ENCODE measurements at places on chromosomes 16 and 17. TPM values are rescaled to one million over a fixed set of nuclear protein-coding genes. Genes with fewer than 3 reads are reported as not detected.

- no peak for DNase-seq
These were observed 27.2 kb upstream of the BEAN1 start for GRCh38 chr16:66399930-66400329.

- no peak for DNase-seq
These were observed 191.0 kb downstream of the PRKCA start for GRCh38 chr17:66493283-66494019.

DNA sequence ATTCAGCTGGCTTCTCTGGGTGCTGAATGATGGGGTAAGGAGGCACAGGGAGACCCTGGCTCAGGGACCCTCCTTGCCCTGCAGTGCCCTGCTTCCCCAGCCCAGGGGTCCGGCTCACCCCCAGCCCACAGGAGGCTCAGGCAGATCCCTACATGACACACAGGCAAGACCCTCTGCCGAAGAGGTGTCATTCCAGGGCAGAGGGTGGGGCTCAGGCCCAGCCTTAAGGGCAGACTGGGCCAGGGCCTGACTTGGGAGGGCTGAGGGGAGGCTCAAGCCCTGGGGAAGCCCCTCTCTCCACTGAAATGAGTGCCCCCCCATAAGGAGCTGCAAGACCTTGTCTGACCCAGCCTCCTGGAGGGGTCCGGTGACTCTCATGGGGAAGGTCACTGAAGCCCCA, 30.3 kb upstream of the KSR1 start:
- DNase-seq, result no peak

Gene CDH8
- 53.7 TPM for total RNA-seq

- no peak for DNase-seq
These were observed 20.3 kb downstream of the CACNG5 start for GRCh38 chr17:66855204-66855603.

DNA sequence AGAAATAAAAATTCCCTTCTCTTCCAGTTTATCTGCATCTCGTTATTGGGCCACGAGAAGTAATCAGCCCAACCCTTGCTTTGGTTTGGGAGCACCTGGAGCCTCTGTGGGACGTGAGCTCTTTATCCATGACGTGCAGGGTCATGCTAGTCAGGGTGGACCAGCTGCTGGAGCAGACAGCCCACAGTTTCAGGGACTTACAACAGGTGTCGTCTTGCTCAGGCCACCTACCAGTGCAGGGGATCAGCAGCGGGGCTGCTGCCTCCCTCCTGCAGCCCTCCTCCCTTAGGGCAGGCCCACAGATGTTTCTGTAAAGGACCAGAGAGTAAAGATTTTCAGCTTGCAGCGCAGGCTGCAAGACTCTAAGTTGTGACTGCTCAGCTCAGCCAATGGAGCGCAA, 16.9 kb downstream of the ADAD2 start:
- no peak for DNase-seq
